MCF 10A (cell line): ENCODE measurements at places on chromosomes 1 and 21. TPM values are rescaled to one million over a fixed set of nuclear protein-coding genes. Genes with fewer than 3 reads are reported as not detected.

Gene PRRX1
- total RNA-seq: not detected in 2 replicates

Gene ATF3
- total RNA-seq: 85.3 and 114 TPM in 2 replicates

Gene CDC73
- total RNA-seq: 79.8 and 85.8 TPM in 2 replicates

Gene AUNIP
- 5.2 and 9.4 TPM in 2 replicates for total RNA-seq

Gene UQCRHL
- total RNA-seq: 1.1 and 1.7 TPM in 2 replicates

Gene OBSCN
- 22.6 and 29.6 TPM in 2 replicates for total RNA-seq

Gene KRTAP19-1
- total RNA-seq: not detected in 2 replicates

Gene WNT9A
- total RNA-seq: 2.6 and 6.6 TPM in 2 replicates

Gene RAB7B
- total RNA-seq: 1.6 and 3.6 TPM in 2 replicates

Gene PHGDH
- total RNA-seq: 165 and 198 TPM in 2 replicates

Gene GPR37L1
- total RNA-seq: not detected in 2 replicates

Gene FAM72A
- 19.4 and 21.8 TPM in 2 replicates for total RNA-seq

Gene LIN9
- 10.3 and 10.4 TPM in 2 replicates for total RNA-seq

Gene PALMD
- 0.12 and 0.33 TPM in 2 replicates for total RNA-seq

Gene TLCD4
- 1.9 and 2.3 TPM in 2 replicates for total RNA-seq

Gene CATSPERE
- total RNA-seq: 1.2 and 2.1 TPM in 2 replicates

Gene DCDC2B
- not detected in 2 replicates for total RNA-seq

Gene GFI1
- total RNA-seq: 0.27 TPM in 1 of 2 replicates, not detected in the other

Gene PLCH2
- 92.6 and 123 TPM in 2 replicates for total RNA-seq

Gene TRIM67
- total RNA-seq: not detected in 2 replicates

Gene APOBEC4
- total RNA-seq: not detected in 2 replicates

Gene TMED5
- 80.5 and 86.2 TPM in 2 replicates for total RNA-seq

Gene CLDN17
- not detected in 2 replicates for total RNA-seq

Gene SLC2A5
- 0.39 and 0.61 TPM in 2 replicates for total RNA-seq

Gene APCS
- total RNA-seq: not detected in 2 replicates

Gene GJC2
- 9.0 and 18.5 TPM in 2 replicates for total RNA-seq

Gene PYHIN1
- 0.44 TPM in 1 of 2 replicates, not detected in the other for total RNA-seq

Gene ADORA1
- 0.26 and 0.34 TPM in 2 replicates for total RNA-seq

Gene RHD
- not detected in 2 replicates for total RNA-seq

Gene CAPN2
- total RNA-seq: 513 and 622 TPM in 2 replicates

Gene TRMT13
- total RNA-seq: 24.2 and 25.5 TPM in 2 replicates

Gene MIXL1
- not detected in 2 replicates for total RNA-seq

Gene CLIC6
- not detected in 2 replicates for total RNA-seq

Gene PCSK9
- not detected in 2 replicates for total RNA-seq

Gene PTPN7
- not detected in 2 replicates for total RNA-seq

Gene ATP5PB
- total RNA-seq: 317 and 348 TPM in 2 replicates

Gene UMODL1
- not detected in 2 replicates for total RNA-seq

Gene TMEM82
- total RNA-seq: not detected in 2 replicates

Gene PRR9
- total RNA-seq: not detected in 2 replicates

Gene GRHL3
- 4.7 and 8.9 TPM in 2 replicates for total RNA-seq

Gene MFSD2A
- total RNA-seq: 49.1 and 52.9 TPM in 2 replicates

Gene FAM131C
- 0.20 TPM in 1 of 2 replicates, not detected in the other for total RNA-seq

Gene SPATA1
- 1.0 and 1.2 TPM in 2 replicates for total RNA-seq

Gene S100A9
- 86.4 and 126 TPM in 2 replicates for total RNA-seq

Gene DENND1B
- 19.2 and 20.9 TPM in 2 replicates for total RNA-seq
